MCF 10A (cell line): ENCODE measurements at places on chromosomes 3 and 15.

DNA sequence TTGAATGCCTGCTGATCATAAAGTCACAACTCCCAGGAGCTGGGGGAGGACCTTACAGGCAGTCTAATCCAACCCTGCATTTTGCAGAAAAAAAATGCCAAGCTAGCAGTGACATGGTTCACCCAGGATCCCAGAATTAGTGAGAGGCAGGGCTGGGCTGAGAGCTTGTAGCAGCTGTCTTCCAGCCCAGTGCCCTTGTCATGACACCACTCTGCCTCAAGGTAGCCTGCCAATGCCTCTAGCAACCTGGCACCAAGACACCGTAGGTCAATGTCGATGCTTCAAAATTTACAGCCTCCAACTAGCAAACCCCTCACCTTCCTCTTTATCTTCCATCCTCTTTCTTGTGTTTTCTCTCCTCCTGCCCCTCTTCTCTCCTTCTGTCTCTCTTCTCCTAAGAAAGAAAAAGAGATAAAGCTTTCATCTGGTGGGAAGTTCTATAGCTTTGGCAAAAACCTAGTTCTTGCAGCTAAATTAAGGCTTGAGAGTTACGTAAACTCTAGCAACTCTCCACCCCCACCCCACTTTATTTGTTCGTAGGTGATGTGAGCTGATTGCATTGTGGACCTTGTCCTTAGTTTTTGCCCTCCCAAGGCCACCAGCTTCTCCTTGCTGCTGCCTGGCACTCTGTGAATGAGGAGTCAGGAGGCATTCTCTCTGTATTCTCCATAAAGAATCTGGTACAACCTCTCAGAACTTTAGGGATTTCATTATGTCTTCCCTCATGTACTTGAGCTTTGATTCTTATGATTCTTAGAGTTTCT, 18.3 kb upstream of the BFSP2 start:
- no peak for DNase-seq

GRCh38 chr15:36370051-36370730, 209.2 kb upstream of the CDIN1 start:
- no peak for DNase-seq

- no peak for DNase-seq
Observed at GRCh38 chr15:64099379-64099778, 3.6 kb downstream of the SNX1 start.

GRCh38 chr15:69758810-69759790, 306.5 kb downstream of the RPLP1 start:
- DNase-seq, result no peak

GRCh38 chr3:62523672-62524071, 150.3 kb upstream of the FEZF2 start:
- DNase-seq, result no peak
